ENCODE measurements at places on chromosomes 7 and 10. TPM values are rescaled to one million over a fixed set of nuclear protein-coding genes. Genes with fewer than 3 reads are reported as not detected.

GRCh38 chr10:131775433-131775832, 125.4 kb upstream of the PPP2R2D start:
- DNase-seq = no peak

- DNase-seq = no peak
Measured at GRCh38 chr7:23600236-23600635, 3.1 kb downstream of the CCDC126 start.

DNA sequence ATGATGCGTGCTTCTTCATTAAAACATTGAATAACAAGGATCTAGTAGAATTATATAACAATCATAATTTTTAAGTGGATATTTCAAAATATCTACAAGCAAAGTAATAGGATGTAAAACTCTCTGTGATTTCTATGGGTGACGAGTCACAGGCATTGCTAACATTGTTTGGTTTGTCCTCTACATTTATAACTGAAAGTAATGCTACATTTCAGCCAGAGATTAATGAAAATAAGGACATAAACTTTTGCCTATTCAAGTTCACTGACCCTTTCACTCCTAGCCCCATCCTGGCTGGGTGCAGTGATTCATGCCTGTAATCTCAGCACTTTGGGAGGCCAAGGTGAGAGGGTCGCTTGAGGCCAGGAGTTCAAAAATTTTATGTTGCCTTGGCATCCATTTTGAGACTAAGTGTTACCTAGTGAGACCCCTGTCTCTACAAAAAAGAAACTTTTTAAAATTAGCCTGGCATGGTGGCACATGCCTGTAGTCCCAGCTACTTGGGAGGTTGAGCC, 38.4 kb upstream of the HSPA12A start:
- DNase-seq = no peak

- no peak for DNase-seq
Measured at GRCh38 chr7:114799628-114800028, 122.3 kb upstream of the MDFIC start.

PTPRE gene
- 5.7 TPM for polyA plus RNA-seq

DNA sequence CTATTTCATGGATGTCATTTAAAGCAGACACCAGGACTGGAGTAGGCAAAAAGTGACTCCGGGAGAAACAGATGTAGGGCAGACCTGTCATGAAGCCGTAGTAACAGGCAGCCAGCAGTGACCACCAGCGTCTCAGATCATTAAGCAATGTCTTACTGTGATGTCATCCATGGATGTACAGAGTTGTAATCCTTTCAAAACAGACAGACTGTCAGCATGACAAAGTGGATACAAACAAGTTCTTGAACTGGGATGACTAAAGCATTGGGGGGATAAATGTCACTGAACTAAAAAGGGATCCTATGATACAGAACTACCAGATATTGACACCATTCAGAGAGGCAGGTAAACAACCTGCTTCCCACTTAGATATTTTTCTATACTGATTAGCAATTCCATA, 675.5 kb downstream of the PARD3 start:
- DNase-seq = no peak

SH2B2 gene
- polyA plus RNA-seq = 5.3 TPM

SUN3 gene
- not detected for polyA plus RNA-seq

JCAD gene
- polyA plus RNA-seq = 35.2 TPM

DNA sequence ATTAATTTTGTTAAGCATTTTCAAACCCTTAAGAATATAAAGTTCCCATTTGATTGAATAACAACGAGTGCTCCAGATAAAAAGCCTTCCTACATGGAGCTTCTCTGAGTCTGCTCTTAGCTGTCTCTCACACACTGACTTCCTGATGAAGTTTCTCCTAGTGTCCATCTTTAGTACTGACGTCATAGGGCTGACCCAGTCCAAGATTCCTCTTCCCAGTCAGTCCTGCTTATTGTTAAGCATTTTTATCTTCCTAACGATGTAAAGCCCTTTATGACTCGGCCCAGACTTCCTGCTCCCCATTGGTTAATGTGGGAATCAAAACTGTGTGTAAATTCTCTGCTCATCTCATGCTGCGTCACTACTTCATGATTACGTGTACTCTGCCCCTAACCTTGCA, 398.8 kb downstream of the TFEC start:
- no peak for DNase-seq

DNA sequence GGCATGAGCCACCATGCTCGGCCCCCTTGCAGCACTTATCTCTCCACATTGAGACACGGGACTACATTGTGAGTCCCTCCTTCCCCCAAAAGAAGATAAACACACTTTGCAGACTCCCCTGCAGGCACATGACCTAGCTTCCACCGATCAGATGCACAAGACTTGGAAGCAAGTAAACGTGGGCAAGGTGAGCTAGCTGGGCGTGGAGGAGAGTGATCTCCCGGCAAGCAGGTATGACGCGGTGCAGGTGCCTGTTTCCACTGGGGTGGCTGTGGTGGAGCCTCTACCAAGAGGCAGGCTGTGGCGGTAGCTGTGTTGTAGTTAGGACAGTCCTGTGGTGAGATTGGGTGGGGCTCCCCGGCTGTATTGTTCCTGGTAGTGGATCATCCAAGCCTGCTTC, 7.7 kb upstream of the COMTD1 start:
- DNase-seq = no peak

- no peak for DNase-seq
Measured at GRCh38 chr7:47978790-47979144, 648 bp downstream of the HUS1 start.

GRCh38 chr10:50501478-50501877, 122.3 kb downstream of the SGMS1 start:
- DNase-seq = no peak

DNA sequence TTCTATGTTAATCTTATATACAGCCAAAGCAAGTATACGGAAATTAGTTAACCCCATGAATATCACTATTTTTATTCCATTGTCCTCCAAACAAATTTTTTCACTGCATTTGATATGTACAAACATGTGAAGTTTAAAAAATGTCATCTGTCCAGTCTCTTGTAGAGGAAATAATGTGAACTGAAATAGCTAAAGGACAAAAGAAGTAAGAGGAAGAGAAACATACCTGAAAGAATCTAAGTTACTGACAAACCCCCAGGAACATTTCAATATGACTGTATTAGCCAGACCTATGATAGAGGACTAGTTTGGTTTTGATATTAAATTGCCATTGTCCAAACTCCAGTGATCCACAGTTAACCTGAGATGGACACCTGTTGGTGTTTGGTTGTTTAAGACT, 80.6 kb downstream of the NRCAM start:
- no peak for DNase-seq

- DNase-seq = no peak
Measured at GRCh38 chr7:69756235-69756634, 158.0 kb downstream of the AUTS2 start.

DNA sequence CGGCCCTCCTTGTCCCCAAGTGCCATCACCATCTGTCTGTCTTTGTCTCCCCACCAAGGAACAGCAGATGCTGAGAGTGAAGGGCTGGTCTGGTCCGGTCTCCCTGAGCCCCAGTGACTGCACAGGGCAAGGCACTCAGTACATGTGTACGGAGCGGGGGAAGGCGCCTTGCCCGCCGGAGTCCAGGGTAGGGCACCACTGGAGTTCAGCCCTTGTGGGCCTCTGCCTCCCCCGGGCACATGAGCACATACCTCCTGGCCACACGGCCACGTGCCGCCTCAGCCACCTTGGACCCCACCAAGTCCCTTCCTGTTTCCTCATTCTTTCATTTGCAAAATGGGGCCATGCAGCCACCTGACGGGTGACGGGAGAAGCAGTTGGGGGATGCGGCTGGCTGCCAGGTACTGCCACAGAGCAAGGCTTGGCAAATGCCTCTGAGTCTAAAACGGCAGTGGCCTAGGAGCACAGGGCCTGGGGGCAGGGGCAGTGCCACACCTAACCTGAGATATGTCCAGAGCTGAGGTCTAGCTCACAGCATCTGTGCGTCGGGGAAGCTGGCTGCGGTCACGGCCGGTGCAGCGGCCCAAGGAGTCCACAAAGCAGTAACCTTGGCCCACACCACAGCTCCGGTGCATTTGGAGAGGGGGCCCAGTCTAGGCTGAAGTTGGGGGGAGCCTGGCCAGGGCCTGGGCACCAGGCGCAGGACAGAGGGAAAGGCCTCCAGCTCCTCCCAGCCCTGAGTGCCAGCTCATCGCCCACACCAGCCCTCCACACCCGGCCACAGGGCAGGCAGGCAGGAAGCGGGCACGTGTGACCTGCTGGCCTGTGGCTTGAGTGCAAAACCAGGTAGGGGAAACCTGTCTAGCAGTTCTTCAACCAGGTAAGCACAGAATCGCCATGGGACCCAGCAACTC, 5.2 kb downstream of the ADAP1 start:
- no peak for DNase-seq

GRCh38 chr7:155763691-155764437, 48.4 kb downstream of the SHH start:
- no peak for DNase-seq

DNA sequence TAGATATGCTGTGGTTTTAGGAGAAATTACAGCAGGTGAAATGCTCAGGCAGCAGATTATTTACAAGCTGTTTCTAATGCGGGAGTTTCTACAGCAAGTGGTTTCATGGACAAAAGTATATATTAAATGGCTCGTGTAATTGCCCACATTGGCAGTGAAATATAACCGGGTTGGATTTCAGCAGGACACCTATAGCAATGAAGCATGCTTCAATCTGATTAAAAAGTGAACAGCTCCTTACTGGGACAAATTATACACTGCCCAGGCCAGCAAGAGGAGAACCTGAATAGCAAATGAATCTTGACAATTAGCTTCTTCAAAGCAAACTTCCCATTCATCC, 35.2 kb upstream of the LYZL1 start:
- no peak for DNase-seq

GRCh38 chr10:4763513-4763912, 62.5 kb upstream of the AKR1E2 start:
- DNase-seq = no peak

NEUROG3 gene
- polyA plus RNA-seq = not detected

DNA sequence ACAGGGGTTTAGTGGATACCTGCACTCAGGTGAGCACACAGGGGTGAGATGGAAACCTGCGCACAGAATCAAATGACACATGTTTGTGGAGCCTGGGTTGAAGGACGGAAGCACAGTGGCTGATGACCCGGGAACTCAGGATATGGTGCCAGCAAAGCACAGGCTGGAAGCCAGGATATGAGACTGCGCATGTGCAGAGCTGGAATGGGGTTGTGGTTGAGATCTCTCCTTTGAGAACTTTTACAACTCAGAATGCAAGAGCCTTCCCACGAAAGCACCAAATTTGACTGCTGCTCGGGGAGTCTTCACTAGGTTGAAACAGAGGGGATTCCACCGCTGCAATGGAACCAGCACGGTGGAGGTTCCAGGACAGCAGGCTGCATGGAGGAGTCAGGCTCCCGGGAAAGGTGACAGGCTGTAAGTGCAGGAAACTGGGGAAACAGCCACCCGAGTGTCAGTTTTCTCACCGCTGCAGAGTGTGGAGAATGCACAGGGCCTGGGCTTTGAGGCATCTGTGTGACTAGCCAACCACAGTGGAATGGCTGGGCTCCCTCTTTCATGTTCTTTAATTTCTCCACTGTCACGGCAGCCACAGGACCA, 133.4 kb upstream of the TCERG1L start:
- DNase-seq = no peak

DNA sequence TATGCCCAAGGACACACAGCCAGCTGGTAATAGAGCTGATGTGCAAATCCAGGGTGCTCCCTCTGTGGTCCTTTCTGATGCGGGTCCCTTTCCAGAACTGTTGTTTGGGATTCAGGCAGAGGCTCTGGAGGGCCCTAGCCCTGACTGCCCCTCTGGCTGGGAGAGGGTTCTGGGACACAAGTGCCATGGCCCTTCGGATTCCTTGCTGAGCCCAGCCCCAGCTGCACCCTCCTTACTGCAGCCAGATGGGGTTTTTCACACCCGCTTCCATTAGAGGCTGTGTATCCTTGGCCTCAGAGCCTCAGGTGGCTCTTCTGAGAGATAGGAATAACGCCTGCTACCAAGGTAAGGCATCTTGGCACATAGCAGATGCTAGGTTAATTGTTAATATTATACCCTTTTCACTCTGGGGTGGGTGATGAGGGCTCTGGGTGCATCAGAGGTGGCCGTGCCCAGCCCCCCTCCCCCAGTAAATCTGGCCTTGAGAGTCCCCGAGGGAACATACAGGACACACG, 89.8 kb upstream of the LRRC4 start:
- no peak for DNase-seq

NUTM2D gene
- polyA plus RNA-seq = 2.7 TPM

MAPK8 gene
- polyA plus RNA-seq = 23.1 TPM

TMEM139 gene
- 1.2 TPM for polyA plus RNA-seq

GRCh38 chr10:6044751-6045313, 17.3 kb downstream of the IL2RA start:
- no peak for DNase-seq

GRCh38 chr10:78464856-78465267, 431.2 kb downstream of the RPS24 start:
- peak; percentile 76 for DNase-seq

CARD11 gene
- polyA plus RNA-seq = 5.4 TPM

DNA sequence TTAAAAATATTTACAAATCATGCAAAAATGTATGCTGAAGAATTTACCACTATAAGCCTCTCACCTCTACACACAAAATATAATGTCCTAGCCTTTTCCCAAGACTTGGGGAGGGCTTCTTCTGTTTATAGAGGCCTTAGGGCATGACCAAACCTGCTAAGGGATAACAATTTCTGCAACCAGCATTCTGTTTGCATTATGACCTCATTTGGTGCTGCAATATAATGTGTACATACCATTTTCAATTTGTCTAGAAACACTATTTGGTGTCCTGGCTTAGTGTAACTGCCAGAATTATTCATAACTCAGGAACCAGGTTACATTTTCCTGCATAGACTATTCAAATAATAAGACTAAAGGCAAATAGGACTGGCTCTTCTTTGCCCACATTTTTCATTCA, 446.6 kb upstream of the SORCS1 start:
- DNase-seq = peak; percentile 13

- DNase-seq = no peak
Measured at GRCh38 chr10:116753759-116754158, 11.4 kb upstream of the HSPA12A start.

DNA sequence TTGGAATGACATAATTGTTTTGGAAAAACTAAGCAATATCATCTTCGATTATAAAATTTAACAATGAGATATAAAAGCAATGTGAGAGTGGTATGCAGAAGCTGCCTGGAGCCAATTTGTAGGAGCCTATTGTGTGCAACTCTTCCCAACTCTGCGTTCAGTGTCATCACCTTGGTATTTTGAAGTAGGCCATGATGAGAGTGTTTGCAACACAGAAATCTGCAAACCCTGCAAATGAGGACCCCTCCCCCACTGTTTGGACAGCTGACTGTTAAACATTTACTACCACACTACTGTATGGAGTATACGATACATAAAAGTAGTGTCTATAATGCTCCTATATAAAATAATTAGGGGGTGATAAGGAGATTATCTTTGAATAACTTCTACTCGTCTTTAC, 531.3 kb downstream of the ATRNL1 start:
- no peak for DNase-seq

DNA sequence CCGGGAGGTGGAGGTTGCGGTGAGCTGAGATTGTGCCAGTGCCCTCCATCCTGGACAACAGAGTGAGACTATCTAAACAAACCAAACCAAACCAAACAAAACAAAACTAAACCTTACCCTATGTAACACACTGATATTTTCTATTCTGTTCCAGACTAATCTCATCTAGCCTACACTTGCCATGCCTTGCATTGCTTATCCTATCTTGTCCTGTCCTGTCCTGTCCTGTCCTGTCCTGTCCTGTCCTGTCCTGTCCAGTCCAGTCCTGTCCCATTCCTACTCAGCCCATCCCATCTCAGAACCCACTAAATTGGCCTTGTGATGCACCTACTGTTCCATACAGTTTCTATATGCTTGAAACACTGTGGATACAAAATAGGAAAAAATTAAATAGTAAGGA, 64.7 kb upstream of the HDAC9 start:
- DNase-seq = no peak
